ENCODE measurements at places on chromosomes 1 and 21.

DNA sequence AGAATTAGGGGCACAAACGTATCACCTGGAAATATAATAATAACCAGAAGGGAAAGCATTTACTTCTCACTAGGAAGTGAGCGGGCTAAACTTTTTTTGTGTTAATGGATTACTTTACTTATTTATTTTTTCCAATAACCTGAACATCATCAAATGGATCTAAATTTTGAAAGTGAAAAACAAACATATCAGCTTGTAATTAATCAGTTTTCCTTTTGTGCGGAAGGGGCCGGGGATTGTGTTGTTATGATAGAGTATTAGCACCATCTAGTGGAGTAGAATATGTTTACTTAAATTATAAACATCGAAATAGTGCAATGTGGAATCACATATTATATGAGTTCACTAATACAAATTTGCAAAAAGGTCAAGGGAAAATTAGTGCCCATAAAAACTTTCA lies 9.0 kb downstream of the CFH start:
- DNase-seq, result no peak

DNA sequence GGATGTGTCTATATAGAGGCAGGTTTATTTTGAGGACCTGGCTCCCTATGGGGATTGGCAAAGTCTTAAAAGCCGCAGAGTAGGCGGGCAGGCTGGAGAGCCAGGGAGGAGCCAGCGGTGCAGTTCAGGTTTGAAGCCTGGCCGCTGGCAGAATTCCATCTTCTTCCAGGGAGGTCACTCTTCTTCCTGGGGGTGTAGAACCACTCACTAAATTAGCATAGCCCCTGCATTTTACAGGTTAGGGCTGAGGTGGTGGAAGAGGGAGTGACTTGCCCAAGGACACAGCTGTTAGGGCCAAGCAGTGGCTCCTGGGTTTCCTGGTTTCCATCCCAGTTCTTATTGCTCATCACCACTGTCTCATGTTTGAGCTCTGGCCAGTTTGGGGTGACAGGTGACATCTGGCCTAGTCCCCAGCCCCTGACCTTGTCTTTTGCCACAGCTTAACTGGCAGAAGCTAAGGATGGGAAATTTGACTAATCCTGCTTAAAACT lies 1.4 kb downstream of the PINK1 start:
- DNase-seq, result no peak

- no peak for DNase-seq
Measured at GRCh38 chr21:44601596-44602462, 1.4 kb downstream of the KRTAP10-7 start.

- DNase-seq, result no peak
Measured at GRCh38 chr1:162856260-162856659, 4.7 kb downstream of the CCDC190 start.

DNA sequence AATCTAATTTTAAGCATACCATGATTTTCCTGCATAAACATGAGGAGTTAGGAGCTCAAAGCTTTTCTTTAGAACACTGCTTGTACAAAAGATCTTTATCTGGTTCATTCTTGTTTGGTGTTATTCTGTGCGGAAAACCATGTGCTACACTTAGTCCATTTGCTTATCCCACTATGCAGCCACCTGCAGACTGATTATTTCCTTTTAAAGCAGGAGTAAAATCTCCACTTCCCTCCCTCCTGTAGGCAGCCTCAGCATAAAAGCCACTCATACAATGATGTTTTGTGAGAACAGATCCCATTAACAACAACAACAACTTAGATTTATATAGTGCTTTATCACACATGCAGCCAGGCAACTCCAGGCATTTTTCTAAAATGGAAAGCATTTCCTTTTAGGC lies 355.3 kb upstream of the NEGR1 start:
- DNase-seq, result no peak

DNA sequence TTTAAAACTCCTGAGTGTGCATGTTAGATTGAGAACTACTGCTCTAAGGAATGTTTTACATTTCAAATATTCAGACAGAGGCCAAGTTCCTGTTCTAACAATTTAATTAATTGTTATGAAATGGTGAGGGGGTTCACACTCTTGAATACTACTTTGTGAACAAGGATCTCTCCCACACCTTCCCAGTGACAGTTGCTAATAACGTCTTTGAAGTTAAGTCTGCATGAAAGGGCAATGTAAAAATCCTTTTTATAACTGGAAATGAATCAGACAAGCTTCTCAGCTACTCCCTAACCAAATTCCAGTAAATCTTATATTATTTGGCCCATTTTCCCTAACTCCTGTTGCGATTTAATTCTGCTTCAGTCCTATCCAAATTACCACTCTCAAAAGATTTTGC lies 828.5 kb upstream of the ADAMTS5 start:
- no peak for DNase-seq

- peak; percentile 6 for DNase-seq
Measured at GRCh38 chr1:20322825-20323612, 32.3 kb downstream of the VWA5B1 start.

GRCh38 chr1:236201786-236202185 lies 59.4 kb downstream of the GPR137B start:
- peak; percentile 5 for DNase-seq

DNA sequence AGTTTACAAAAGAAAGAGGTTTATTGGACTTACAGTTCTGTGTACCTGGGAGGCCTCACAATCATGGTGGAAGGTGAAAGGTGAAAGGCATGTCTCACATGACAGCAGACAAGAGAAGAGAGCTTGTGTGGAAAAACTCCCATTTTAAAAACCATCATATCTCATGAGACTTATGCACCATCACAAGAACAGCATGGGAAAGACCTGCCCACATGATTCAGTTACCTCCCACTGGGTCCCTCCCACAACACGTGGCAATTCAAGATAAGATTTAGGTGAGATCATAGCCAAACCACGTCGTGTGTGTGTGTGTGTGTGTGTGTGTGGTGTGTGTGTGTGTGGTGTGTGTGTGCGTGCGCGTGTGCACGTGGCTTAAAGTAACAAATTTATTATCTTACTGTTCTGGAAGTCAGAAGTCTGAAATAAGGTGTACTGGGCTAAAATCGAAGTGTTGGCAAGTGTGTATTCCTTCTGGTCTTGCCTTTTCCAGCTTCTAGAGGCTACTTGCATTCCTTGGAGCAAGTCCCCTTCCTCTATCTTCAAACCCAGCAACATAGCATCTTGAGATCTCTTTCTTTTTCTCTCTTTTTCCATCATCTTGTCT lies 48.1 kb upstream of the MPC2 start:
- peak; percentile 7 for DNase-seq

DNA sequence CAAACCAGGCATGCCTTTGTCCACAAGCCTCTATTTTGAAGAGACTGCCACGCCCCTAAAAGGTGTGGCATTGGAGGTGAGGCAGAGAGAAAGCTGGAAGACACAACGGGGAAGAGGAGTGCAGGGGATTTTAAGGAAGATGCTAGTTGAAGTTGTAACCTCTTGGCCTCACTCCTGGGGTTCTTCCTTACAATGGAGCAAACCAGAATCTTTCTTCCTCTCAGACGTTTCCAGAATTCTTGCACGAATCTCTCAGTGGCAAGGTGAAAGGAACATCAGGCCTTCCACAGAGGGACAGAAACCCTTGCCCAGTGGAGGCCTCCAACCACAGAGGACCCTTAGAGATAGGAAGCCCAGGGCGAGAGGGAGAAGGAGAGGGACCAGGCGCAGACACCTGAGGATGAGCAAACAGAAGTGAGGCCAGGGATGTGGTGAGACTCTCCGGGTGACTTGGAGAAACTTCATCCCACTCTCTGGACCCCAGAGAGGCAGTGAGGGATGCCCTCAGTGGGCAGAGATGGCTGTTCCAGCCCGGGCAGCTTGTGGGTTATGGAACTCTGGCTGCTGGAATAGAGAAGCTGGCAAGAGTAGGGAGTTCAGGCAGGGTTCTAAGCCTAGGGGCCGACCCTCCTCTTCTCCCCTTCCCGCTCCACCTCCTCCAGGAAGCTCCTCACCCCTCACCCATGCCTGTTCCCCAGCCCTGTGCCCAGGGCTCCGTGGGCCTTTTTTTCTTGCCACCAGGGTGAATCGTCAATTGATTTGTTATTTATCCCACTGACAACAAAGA lies 136.8 kb upstream of the RUNX3 start:
- peak; percentile 22 for DNase-seq

DNA sequence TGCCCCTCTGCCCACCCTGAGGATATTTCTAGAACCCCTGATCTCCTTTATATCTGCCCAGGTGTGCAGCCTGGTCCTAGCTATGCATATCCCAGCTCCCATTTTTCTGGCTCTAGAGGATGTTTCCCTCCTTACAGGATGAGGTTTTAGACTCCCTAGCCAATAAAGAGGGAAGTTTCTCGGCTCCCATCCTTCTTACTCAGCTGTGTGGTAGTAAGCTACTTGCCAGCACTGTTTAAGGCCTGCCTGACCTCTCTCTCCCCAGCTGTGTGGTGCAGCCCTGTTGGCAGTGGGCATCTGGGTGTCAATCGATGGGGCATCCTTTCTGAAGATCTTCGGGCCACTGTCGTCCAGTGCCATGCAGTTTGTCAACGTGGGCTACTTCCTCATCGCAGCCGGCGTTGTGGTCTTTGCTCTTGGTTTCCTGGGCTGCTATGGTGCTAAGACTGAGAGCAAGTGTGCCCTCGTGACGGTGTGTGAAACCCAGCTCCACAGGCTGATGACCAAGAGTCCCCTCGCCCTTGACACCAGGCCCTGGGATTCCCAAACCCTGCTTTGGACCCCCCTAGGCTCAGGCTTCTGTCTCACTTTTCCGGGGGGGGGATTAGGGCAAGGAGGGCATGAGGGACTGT lies 7.8 kb upstream of the P3R3URF start:
- DNase-seq, result peak; percentile 10

GRCh38 chr1:198165927-198166647 lies 9.3 kb downstream of the NEK7 start:
- no peak for DNase-seq

DNA sequence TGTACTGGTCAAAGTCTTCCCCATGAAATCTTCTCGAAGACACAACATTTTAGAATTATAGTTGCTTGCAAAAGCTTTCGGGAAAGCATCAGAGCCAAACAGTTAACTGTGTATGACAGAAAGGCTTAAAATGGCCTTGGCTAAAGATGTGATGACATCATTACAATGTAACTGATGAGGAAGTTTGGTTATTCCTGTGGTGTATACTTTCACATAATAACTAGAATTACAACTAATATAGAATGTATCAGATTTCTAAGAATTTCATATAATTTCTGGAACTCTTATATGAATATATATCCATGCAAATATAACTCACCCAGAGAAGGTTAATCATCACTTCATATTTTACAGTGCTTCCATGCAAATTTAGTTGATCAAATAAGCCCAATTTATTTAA lies 8.4 kb downstream of the TP73 start:
- no peak for DNase-seq

- DNase-seq, result no peak
Measured at GRCh38 chr1:212196355-212196754, 88.9 kb upstream of the PPP2R5A start.

DNA sequence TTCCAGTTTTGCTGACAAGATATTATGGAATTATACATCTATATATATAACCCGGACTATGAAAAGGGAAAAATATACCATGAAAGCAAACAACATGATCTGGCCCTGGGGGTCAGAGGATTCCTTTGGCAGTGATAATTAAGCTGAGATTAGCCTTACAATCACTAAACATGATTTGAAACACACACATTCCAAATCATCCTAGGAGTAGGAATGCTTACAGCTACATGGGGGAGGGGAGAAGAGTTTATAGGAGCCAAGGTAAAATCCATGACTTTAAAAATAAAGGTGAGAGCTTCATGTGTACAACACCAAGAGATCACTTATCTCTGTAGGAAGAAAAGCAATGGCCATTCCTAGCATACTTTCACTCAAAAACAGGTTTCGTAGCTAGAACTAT lies 57.6 kb downstream of the AKT3 start:
- peak; percentile 65 for DNase-seq

DNA sequence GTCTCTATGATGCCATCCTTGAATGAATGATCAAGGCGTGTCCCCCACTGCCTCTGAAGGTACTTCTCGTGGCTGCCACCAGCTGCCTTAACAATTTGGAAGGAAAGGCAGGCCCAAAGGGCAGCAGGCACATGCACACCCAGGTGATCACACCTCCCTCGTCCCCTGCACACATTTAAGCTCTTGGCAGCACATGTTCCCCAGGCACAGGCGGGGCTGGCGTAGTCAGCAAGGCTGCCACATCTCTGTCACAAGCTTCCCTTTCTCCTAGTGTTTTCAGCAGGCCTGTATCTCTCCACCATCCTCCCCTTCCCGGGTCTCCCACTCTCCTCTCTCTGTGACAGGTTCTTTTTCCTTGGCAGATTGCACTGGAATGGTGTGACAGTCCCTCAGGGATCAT lies 111.9 kb downstream of the CACNA1E start:
- DNase-seq, result no peak

DNA sequence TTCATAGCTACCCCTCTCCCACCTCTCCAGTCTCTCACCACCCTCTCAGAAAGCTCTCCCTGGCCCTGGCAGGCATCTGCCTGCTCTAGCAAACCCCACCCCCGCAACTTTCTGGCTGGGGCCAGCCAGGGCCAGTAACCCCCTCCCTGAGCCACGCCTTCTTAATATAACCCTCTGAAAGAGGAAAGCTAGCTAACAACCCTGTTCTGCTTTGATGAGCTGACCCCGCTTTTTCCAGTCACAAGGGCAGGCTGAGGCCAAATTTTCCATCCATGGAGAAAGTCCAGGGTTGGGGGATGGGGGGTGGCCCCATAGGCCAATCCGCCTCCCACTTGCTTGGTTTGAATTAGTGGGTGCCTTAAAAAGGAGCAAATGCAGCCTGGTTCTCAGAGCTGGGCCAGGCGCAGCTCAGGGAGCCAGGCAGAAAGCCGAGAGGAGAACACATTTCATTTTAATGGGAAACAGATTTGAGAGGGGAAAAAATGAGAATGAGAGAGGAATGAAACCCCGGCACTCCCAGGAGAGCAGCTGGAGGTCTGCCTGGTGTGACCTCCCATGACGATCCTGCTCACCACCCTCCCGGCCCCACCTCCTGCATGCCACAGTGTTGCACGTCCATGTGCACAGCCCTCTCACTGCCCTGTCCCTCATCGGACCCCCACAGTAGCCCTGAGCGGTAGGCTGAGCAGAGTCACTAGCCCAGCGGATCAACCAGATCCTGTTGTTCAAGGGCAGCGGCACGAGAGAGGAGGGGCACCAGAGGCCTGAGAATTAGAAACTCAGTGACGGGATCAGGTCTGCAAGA lies 62.3 kb downstream of the OPTC start:
- peak; percentile 43 for DNase-seq

GRCh38 chr1:93331412-93331811 lies 14.3 kb upstream of the DR1 start:
- DNase-seq, result peak; percentile 65

- no peak for DNase-seq
Measured at GRCh38 chr1:220298470-220299205, 26.4 kb upstream of the RAB3GAP2 start.

GRCh38 chr1:182626527-182626926 lies 22.3 kb upstream of the RGS16 start:
- DNase-seq, result no peak

GRCh38 chr1:223207293-223208066 lies 64.4 kb upstream of the TLR5 start:
- no peak for DNase-seq

Measured in trophoblast cell (in vitro differentiated cells and primary cell).